Midbrain (tissue), 1 donor: ENCODE measurements at places on chromosomes 2 and 18.

DNA sequence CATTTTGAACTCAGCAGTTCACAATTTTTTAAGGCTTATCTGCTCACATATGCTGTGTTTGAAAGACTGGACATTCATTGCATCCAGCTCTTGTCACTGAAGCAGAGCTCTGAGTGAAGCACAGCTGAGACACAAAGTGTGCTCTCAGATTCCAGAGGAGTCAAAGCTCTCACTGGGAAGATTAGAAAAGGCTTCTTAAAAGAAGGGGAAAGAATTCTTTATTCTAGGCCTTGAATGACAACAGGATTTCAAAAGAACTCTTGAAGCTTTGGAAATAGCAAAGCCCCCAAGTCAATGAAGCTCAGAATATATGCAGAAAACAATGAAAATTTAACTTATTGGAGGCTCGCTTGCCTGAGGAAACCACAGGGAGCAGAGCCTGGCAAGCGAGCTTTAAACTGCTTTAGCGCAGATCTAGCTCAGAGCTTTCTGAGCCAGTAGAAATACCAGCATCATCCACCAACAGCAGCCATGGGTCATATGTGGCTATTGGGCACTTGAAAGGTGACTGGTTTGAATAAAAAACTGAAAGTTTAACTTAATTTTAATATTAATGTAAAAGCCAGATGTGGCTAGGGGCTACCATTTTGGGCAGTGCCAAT, 369.7 kb downstream of the OSR1 start:
- DNase-seq = no peak

DNA sequence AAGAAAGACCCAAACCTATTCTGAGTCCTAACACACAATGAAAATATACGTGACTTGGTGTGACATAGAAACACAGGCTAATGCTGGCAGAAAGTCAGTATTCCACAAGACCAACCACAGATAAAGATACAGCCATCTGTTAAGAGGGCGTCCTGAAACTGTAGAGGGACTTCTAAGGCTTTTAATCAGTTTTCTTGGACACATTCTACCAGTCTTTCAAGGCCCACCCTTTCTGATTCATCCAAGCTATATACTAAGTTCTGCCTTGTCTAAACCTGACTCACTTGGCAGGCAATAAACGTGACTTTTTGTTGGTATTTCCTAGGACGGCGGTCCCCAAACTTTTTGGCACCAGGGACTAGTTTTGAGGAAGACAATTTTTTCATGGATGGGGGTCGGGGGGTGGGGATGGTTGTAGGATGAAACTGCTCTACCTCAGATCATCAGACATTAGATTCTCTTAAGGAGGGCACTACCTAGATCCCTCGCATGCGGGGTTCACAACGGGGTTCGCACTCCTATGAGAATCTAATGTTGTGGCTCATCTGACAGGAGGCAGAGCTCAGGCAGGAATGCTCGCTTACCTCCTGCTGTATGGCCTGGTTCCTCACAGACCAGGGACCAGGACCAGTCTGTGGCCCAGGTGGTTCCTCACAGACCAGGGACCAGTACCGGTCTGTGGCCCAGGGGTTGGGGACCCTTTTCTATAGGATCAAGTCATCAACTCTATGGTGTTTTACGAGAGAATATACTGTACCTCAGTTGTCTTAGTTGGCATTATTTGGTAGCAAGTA, 61.4 kb downstream of the SP3 start:
- no peak for DNase-seq

- peak; percentile 42 for DNase-seq
These were observed 45.4 kb upstream of the PAPOLG start for GRCh38 chr2:60710707-60711106.

GRCh38 chr2:175003875-175004729, 1.1 kb downstream of the CHN1 start:
- DNase-seq = no peak

DNA sequence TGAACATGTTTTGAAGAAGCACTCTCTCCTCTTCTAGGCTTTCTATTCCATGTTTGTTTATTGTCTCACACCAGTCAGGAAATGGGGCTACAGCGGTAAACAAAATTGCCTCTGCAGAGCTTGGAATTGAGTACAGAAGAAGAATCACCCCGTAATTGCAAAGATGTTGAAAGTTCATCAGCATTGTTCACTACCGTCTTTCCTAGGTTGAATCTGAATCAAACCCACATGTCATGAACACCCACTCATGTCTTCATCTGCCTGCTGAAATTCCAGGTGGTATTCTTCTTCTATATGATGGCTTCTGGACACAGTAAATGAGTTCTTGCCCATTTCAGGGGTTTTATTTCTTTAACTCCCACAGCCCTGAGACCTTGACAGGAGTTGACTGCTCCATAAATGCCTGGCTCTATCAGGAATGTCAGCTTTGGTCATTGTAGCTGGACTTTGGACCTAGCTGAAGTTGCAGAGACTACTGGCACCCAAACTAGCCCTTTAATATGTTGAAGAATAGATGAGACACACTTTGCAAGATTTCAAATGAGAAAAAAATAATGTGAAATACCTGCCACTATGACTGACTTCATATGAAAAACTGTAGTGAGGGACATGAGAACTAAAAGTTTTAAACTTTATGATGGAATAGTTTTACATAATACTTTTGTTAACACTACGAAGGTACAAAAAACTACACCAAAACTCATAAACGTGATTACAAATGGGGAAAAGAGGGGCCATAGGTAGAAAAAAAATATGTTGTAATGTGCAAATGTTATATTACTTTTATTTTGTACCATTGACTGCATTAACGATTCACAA, 1235.3 kb upstream of the ZEB2 start:
- DNase-seq = no peak

DNA sequence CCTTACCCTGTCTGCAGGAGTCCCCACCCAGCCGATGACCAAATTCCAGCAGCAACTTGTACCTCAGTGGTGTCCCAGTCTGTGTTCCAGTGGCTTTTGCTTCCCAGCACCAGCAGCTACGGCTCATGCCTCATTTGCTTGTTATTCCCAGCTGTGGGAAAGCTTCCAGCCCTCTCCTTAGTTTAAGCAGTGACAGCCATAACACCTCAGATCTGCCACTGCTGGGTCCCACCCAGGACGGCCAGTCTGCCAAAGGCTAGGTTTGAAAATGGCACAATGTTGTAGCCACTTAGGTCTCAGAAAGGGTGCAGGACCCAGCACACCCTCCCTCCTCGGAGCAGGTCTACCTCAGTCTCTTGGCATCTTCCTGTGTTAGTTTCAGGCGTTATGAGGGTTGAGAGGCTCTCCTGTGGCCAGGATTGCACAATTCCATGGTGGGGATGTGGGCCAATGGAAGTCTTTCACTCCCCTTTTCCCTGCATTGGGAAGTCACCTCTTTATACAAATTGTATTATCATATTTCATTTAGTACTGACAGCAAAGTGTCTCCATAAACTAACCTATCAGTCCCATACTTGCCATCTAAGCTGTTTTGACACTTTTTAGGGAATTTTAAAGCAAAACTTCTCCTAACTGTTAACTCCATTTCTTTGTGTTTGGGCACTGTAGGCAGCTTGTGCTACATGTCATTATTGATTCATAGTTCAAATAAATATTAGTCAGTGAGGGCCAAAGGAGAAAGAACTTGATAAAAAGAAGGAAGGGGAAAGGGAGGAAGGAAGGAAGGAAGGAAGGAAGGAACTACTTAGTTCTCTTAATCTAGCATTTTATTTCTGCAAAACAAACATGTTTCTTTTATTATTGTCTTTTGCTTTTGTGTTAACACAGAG, 62.9 kb upstream of the FAM110C start:
- no peak for DNase-seq

GRCh38 chr18:36558234-36558633, 260.7 kb downstream of the FHOD3 start:
- DNase-seq = no peak

DNA sequence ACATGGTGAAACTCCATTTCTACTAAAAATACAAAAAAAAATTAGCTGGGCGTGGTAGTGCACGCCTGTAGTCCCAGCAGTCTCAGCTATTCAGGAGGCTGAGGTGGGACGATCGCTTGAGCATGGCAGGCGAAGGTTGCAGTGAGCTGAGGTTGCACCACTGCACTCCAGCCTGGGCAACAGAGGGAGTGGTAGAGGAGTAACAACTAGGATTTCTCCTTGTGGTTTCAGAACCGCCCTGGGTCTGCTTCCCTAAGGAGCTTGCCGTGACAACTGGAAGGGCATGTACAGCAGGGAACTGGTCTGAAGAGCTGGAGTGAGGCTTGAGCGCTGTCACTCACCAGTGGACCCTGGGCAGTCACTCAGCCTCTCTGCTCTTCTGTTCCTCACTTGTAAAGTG, 29.1 kb downstream of the REEP1 start:
- no peak for DNase-seq

GRCh38 chr18:30572214-30572613, 470.3 kb downstream of the DSC3 start:
- DNase-seq = no peak

- DNase-seq = no peak
These were observed 265.3 kb downstream of the DYSF start for GRCh38 chr2:71718686-71719085.

DNA sequence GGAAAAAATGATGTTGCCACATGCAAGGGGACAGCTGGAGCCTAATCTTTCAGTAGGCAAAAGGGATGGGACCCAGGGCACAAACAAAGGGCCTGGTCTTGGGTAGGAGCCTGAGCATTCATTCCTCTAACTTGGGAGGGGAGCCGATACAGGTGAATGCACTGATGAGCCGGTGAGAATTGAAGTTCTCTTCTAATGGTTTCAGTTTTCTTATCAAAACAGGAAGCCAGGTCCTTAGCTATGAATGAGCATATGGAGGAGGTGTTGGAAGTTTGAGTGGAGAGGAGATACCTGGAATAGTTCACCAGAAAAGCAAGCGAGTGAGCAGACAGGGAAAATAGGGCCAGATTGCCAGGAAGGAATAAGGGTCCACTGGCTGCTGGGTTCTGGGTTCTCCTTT, 10.1 kb downstream of the DPP4 start:
- DNase-seq = no peak

GRCh38 chr2:190973726-190974628, 40.0 kb downstream of the STAT1 start:
- DNase-seq = no peak

GRCh38 chr2:136407952-136408318, 290.0 kb upstream of the CXCR4 start:
- no peak for DNase-seq

- DNase-seq = no peak
These were observed 19.4 kb downstream of the TRAPPC12 start for GRCh38 chr2:3398857-3399256.

- peak; percentile 57 for DNase-seq
These were observed 379.7 kb downstream of the PTPRM start for GRCh38 chr18:7946734-7947377.

DNA sequence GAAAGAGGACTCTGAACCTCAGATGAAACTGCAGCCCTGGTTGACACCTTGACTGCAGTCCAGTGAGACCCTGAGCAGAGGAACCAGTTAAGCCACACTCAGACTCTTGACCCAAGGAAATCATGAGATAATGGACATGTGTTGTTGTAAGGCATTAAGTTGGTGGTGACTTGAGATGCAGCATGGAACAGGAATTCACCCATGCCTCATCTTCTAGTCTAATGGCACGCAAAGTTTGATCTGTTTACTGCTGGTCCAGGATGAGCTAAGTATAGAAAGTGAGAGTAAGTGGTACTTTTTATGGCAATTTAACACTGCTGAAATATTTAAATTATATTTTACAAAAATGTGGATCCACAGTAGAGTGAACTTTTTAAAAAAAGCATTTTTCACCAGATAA, 51.3 kb upstream of the LTBP1 start:
- DNase-seq = no peak

DNA sequence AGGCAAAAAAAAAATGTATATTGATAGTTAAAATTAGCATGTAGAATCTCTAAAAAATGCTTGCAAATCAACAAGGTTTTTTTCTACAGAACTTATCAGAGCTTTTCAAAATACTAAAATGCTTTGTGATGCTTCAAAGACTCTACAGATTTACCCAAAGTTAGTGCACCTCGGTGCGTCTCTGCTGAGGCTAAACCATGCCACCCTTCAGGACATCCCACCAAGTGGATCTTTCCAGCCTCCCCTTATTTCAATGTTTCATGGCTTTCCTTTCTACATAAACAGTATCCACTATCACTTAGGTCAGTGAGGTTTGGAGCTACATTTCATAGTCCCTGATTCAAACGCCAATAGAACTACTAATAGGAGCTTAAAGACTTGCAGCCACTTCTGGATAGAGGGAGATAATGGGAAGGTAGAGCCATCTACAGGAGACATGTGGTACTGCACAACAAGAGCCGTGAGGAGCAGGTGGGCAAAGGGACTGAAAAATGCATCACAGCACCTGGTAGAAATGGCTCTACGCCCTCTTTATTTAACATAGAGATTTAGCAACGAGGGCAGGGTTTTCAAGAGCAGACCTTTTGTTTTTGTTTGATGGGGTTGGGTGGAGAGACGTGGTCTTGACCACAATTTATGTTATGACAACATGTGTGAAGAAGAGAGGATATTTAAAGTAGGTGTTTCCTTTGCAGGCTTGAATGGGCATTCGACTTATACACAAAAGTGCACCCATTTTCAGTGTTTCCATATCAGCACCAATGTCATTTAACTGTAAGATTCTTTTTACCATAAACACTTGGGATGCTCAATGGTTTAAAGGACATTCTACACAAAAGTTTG, 56.1 kb upstream of the SLC35G4 start:
- peak; percentile 40 for DNase-seq

GRCh38 chr2:112463256-112463655, 18.7 kb upstream of the TTL start:
- DNase-seq = no peak

- DNase-seq = no peak
These were observed 188.8 kb downstream of the TSN start for GRCh38 chr2:121944072-121944831.

- no peak for DNase-seq
These were observed 8.0 kb downstream of the ZNF396 start for GRCh38 chr18:35369126-35369525.

DNA sequence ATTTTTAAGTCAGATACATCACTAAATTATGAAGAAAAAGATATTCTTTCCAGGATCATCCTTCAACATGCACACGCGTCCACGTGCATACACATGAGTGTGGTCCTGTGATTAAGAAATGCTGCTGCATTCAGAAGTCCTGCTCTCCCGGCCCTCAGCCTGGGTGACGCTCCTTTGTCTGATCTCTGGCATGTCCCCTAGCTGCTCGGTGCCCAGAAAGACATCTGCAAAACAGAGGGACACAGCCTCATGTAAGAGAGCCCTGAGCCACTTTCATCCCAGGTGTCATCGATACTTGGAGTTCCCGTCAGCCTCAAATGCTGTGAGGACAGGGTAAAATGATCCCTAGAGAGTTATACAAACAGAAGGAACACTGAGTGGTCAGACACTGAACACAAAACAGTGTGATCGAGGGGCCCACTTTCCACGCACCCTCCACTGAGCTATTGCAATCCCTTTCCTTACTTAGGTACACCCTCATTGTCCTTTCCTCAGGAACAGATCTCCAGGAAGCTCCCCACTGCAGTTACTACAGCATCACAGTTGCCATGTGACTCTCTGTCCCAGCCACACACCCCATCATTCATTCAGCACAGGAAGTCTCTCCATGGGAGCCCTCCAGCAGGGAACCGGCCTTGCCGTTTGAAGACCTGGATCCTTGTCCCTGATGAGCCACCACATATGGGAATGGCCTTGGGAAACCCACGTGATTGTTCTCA, 32.1 kb downstream of the CRACDL start:
- no peak for DNase-seq

- DNase-seq = no peak
These were observed 184.8 kb downstream of the NCK2 start for GRCh38 chr2:105929516-105929915.

- no peak for DNase-seq
These were observed 38.4 kb downstream of the RNF144A start for GRCh38 chr2:6955511-6956136.
